ENCODE measurements at places on chromosomes 1 and 21. TPM values are rescaled to one million over a fixed set of nuclear protein-coding genes. Genes with fewer than 3 reads are reported as not detected.

The PCNT gene
- polyA plus RNA-seq = 19.4 TPM

The PRDM2 gene
- polyA plus RNA-seq = 8.4 TPM

DNA sequence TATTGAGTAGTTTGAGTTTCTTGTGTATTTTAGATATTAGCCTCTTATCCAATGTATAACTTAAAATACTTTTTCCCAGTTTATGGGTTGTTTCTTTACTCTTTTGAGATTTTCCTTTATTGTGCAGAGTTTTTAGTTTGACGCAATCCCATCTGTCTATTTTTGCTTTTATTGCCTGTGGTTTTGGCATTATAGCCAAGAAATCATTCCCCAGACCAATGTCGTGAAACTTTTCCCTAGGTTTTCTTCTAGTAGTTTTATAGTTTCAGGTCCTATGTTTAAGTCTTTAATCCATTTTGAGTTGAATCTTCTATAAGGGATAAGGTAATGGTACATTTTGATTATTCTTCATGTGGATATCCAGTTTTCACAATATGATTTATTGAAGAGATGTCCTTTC lies 87.6 kb downstream of the LEPR start:
- DNase-seq = no peak

DNA sequence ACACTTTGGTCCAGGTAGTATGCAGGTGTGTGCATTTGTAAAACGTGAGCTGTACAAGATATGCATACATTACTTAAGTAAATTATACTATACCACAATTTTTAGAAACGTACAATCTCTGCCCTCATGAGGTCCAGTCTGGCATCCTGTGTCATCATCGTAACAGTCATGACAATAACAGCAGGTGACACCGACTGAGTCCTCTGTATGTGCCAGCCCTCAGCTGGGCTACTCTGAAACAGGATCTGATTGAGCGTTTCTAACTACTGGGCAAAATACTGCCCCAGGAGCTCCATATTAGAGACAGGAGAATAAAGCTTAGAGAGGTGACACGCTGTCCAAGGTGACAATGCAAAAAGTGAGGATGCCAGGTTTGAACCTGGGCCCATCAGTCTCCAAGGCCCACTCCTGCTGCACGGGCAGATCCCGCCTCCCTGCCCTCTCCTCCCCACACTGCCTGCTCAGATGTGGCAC lies 47.2 kb upstream of the ECE1 start:
- no peak for DNase-seq

DNA sequence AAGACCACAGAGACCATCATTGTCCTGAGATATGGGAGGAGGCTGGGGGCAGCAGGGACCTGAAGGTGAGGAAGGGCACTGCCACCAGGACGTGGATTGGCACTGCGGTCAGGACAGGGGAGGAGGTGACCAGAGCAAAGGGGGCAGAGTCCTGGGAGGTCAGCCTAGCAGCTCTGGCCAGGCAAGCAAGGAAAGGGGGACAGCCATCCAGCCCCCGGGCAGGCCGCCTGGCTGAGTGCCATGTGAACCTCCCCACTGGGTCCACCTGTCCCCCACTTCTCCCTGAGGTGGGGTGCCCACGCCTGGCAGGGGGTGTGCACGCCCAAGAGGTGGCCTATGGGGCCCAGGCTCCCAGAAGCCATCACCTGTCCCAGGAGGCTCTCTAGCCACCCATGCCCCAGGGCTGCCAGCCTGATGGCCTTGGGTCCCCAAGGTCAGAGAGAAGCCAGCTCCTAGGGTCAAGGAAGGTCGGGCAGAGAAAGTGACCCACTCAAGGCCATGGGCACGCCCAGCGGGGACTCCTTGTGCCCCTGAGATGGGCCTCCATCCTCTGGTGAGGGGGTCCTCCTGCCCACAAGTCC lies 17.6 kb upstream of the PTTG1IP start:
- DNase-seq = no peak

DNA sequence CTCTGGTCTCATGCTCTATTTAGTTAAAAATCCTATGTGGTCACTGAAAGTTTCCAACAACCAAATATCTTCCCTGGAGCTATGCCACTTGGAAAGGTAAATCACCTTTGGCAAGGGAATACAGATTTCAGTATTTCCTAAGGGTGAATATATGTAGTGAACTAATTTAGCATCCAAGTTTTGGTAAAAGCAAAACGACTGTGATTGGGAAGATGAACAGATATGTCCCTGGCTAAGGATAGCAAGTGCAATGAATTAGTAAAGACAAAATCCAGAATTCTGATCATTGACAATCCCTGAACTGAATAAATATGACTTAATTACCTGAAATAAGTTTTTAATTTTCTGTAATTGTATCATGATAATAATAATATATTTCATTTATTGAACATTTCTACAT lies at the start of gene OR2T33:
Gene OR2T33 (minus strand): TSS at position 101 of the 400 bp plus-strand sequence. CDS start 4,162 bp downstream, outside the sequence.
- no peak for DNase-seq
